ENCODE measurements at places on chromosomes 1 and 21.

DNA sequence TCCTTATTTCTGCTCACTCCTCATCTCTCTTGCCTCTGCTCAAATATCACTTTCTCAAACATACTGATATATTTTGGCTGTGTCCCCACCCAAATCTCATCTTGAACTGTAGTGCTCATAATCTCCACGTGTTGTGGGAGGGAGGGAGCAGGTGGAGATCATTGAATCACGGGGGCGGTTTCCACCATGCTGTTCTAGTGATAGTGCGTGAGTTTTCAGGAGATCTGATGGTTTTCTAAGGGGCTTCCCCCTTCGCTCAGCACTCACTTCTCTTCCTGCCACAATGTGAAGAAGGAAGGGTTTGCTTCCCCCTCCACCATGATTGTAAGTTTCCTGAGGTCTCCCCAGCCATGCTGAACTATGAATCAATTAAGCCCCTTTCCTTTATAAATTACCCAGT, 26.6 kb downstream of the ZBTB8OS start:
- no peak overlapping the region for H3K27ac ChIP-seq
- peaks cover 41% of the 10 kb centered on the region for H3K36me3 ChIP-seq
- no peak for DNase-seq
- no peak overlapping the region for H3K4me3 ChIP-seq

- peaks cover 11% of the 10 kb centered on the region for H3K4me1 ChIP-seq
- DNase-seq, result no peak
- H3K27ac ChIP-seq, result no peak overlapping the region
- H3K27me3 ChIP-seq, result no peaks in the 10 kb centered on the region
- H3K4me3 ChIP-seq, result no peak overlapping the region
Measured at GRCh38 chr1:59442492-59442891, 145.6 kb downstream of the FGGY start.

DNA sequence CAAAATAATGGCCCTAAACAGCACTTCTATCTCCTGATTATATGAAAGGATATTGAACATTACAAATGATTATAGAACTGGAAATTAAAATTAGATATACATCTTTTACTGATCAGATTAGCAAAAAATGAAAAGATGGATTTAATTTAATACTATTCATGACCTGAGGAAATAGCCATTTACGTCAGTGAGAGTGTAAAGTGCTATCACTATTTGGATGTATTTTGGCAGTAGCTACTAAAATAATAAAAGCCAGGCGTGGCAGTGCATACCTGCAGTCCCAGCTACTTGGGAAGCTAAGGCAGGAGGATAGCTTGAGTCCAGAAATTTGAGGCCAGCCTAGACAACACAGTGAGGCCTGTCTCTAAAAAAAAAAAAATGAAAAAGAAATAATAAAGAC, 5.3 kb downstream of the C4BPB start:
- no peaks in the 10 kb centered on the region for H3K27me3 ChIP-seq
- H3K4me3 ChIP-seq, result no peak overlapping the region
- H3K4me1 ChIP-seq, result no peaks in the 10 kb centered on the region
- DNase-seq, result no peak
- H3K27ac ChIP-seq, result no peak overlapping the region

GRCh38 chr1:21673277-21673780, 4.2 kb upstream of the RAP1GAP start:
- peaks cover 18% of the 10 kb centered on the region for H3K36me3 ChIP-seq
- peaks cover 39% of the 10 kb centered on the region for H3K4me1 ChIP-seq
- no peak overlapping the region for H3K4me3 ChIP-seq
- peaks cover 13% of the 10 kb centered on the region for H3K27me3 ChIP-seq
- H3K27ac ChIP-seq, result peak overlapping the region; percentile 31

DNA sequence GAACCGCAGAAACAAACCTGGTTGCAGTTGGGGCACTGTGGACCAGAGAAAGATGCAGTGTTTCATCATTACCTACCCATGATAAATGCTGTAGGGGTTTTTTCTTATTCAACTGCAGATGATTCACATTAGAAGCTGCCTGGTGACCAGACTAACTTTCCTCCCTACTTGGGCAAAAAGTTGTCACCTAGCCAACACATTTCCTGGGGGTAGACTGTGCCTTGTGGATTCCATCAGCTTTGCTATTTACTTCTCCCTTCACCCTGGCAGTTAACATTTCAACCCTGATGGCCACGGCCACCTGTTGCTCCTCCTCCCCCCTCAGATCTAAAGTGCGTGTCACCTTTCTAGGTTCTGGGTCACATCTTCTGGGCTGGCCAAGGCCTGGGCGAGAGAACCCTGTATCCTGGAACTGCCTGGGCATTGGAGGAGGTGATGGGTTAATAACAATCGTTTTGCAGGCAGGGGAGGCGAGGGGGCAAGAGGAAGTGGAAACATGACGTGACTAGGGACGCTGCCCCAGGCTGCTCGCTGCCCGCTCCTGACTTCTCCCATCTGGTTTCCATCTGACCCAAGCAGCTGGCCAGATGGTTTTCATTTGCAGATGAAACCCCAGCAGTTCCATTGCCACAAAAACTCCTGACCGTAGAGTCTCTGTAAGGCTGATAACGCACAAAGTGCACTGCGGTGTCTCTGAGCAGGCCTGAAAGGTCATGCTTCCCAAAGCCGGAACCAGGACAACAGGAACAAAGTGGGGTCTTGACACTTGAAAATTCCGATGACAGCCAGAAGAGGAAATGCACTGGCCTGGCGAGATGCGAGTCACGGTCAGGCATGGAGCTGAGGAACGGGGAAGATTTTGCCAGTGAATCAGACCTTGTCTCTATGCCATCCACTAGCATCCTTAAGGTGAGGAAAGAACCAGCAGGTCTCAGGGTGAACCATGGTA, 36.6 kb downstream of the CAPZB start:
- peaks cover 79% of the 10 kb centered on the region for H3K4me1 ChIP-seq
- H3K27me3 ChIP-seq, result no peaks in the 10 kb centered on the region
- H3K36me3 ChIP-seq, result no peaks in the 10 kb centered on the region
- no peak for DNase-seq

- H3K4me1 ChIP-seq, result no peaks in the 10 kb centered on the region
- DNase-seq, result no peak
- no peaks in the 10 kb centered on the region for H3K36me3 ChIP-seq
- H3K27me3 ChIP-seq, result no peaks in the 10 kb centered on the region
- H3K4me3 ChIP-seq, result no peak overlapping the region
- no peak overlapping the region for H3K27ac ChIP-seq
Measured at GRCh38 chr1:236081546-236082227, 16.8 kb upstream of the NID1 start.

DNA sequence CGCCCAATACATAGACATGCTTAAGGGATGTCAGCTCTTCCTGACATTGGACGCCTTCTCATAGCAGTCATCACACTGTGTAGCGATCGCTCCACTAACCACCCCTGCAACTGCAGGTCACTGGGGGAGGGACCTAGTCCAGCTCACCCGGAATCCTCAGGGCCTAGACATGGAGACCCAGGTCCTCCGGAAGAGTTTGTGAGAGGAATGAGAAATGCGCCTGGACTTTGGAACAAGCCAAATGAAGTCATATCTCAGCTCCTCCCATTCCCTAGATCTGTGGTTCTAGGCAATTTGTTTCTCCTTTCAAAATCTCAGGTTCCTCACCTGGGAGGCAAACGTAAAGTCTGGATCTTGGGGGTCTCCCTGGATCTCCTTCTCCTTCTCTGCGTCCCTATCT, 253.3 kb downstream of the KAZN start:
- no peaks in the 10 kb centered on the region for H3K27me3 ChIP-seq
- H3K4me3 ChIP-seq, result no peak overlapping the region
- H3K36me3 ChIP-seq, result no peaks in the 10 kb centered on the region
- H3K27ac ChIP-seq, result no peak overlapping the region

- H3K27ac ChIP-seq, result no peak overlapping the region
- no peak for DNase-seq
- H3K27me3 ChIP-seq, result peaks cover 4% of the 10 kb centered on the region
- H3K4me1 ChIP-seq, result peaks cover 6% of the 10 kb centered on the region
- H3K36me3 ChIP-seq, result no peaks in the 10 kb centered on the region
- peak overlapping the region; percentile 64 for H3K4me3 ChIP-seq
Measured at GRCh38 chr1:207644166-207644851, 624 bp upstream of the CR1L start.

- no peaks in the 10 kb centered on the region for H3K36me3 ChIP-seq
- H3K4me1 ChIP-seq, result peaks cover 57% of the 10 kb centered on the region
- H3K27me3 ChIP-seq, result no peaks in the 10 kb centered on the region
Measured at GRCh38 chr21:15058854-15059263, 5.9 kb downstream of the NRIP1 start.

DNA sequence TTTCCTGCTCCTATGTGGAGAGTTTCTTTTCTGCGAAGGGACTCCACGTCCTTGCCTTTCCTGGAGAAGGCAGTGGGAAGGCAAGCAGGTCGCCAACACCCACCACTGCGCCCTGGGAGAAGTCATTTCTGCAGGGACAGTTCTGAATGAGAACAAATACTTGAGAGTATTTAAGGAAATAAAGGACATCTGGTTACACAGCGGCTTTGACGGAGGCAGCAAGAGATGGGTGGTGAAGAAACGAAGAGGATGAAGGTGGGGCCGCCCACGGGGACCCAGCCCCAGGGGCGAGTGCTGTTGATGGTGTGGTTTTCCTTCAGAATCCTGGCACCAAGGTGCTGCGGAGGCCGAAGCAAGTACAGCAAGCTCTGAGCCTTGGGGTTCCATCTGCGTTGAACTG, 75.5 kb downstream of the PSMG1 start:
- peaks cover 4% of the 10 kb centered on the region for H3K4me1 ChIP-seq
- no peak overlapping the region for H3K4me3 ChIP-seq
- H3K27ac ChIP-seq, result no peak overlapping the region
- H3K36me3 ChIP-seq, result no peaks in the 10 kb centered on the region
- no peak for DNase-seq
- H3K27me3 ChIP-seq, result no peaks in the 10 kb centered on the region

- peak overlapping the region; percentile 41 for H3K4me3 ChIP-seq
- peak overlapping the region; percentile 80 for H3K27ac ChIP-seq
- peaks cover 4% of the 10 kb centered on the region for H3K4me1 ChIP-seq
- no peaks in the 10 kb centered on the region for H3K27me3 ChIP-seq
- no peaks in the 10 kb centered on the region for H3K36me3 ChIP-seq
Measured at GRCh38 chr1:183589874-183590243, 400 bp downstream of the NCF2 start.

- DNase-seq, result no peak
- H3K36me3 ChIP-seq, result no peaks in the 10 kb centered on the region
- peak overlapping the region; percentile 90 for H3K27ac ChIP-seq
Measured at GRCh38 chr1:1892079-1892762, 1.3 kb upstream of the GNB1 start.

GRCh38 chr1:248736977-248737376, 18.6 kb downstream of the LYPD8 start:
- H3K36me3 ChIP-seq, result no peaks in the 10 kb centered on the region
- peak; percentile 34 for DNase-seq
- H3K27me3 ChIP-seq, result no peaks in the 10 kb centered on the region

GRCh38 chr1:194268839-194269238, 1082.4 kb upstream of the B3GALT2 start:
- no peaks in the 10 kb centered on the region for H3K4me1 ChIP-seq
- H3K36me3 ChIP-seq, result no peaks in the 10 kb centered on the region
- H3K27ac ChIP-seq, result no peak overlapping the region
- no peak for DNase-seq
- no peaks in the 10 kb centered on the region for H3K27me3 ChIP-seq

DNA sequence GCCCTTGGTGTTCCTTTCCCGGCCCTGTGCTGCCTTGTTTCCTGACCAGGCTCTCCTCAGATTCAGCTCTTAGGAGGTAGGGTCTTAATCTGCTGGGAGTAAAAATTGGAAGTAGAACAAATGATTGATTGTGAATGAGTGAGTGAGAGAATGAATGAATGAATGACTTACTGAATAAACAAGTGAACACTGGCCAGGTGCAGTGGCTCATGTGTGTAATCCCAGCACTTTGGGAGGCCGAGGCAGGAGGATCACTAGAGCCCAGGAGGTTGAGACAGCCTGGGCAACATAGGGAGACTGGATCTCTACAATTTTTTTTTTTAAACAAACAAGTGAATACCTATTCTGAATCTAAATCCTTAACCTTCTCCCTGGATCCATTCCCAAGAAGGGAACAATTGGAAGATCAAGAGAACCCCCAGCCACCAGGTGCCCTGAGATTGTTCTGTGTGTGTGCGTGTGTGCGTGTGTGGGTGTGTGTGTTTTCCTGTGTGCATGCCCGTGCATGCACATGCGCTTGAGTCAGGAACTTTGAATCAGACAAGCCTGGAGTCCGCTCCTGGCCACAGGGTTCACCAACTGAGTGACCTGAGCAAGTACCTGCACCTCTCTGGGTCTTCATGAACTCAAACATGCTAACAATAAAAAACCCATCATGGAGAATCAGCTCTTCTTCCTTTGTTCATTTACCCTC, 24.3 kb upstream of the CITED4 start:
- no peak overlapping the region for H3K4me3 ChIP-seq
- H3K36me3 ChIP-seq, result no peaks in the 10 kb centered on the region
- DNase-seq, result no peak

GRCh38 chr1:194857413-194857812, 1671.0 kb upstream of the B3GALT2 start:
- no peak overlapping the region for H3K27ac ChIP-seq
- no peaks in the 10 kb centered on the region for H3K4me1 ChIP-seq
- DNase-seq, result no peak
- no peaks in the 10 kb centered on the region for H3K27me3 ChIP-seq
- no peaks in the 10 kb centered on the region for H3K36me3 ChIP-seq

- no peaks in the 10 kb centered on the region for H3K4me1 ChIP-seq
- H3K4me3 ChIP-seq, result no peak overlapping the region
- no peak for DNase-seq
- H3K36me3 ChIP-seq, result no peaks in the 10 kb centered on the region
Measured at GRCh38 chr1:238488401-238488800, 597.7 kb upstream of the ZP4 start.

- H3K27ac ChIP-seq, result no peak overlapping the region
- H3K4me3 ChIP-seq, result no peak overlapping the region
- no peak for DNase-seq
Measured at GRCh38 chr21:34182436-34182835, 109.1 kb downstream of the MRPS6 start.

- H3K27ac ChIP-seq, result peak overlapping the region; percentile 34
- DNase-seq, result no peak
- H3K27me3 ChIP-seq, result no peaks in the 10 kb centered on the region
Measured at GRCh38 chr1:111656086-111657017, 36.8 kb downstream of the RAP1A start.

DNA sequence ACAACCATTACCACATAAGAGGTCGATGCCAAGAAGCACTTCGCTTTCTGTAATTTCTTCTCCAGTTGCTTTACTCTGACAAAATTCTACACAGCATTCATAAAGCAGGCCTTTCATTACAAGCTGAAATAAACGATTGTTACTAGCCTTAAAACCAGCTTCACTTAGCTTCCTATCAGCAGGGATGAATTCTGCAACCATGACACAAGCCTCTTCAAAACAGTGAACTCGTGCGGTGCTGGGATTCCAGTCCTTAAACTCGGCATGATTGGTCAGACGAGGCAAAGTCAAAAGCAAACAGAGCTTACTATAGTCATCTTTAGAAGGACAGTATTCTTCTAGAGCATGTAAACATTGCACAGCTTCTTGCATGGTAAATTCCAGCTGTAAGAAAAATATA, 30.6 kb downstream of the WDR47 start:
- H3K36me3 ChIP-seq, result peaks cover 52% of the 10 kb centered on the region
- no peaks in the 10 kb centered on the region for H3K4me1 ChIP-seq
- no peak overlapping the region for H3K4me3 ChIP-seq

- no peak overlapping the region for H3K27ac ChIP-seq
- peaks cover 2% of the 10 kb centered on the region for H3K4me1 ChIP-seq
- DNase-seq, result no peak
- H3K27me3 ChIP-seq, result no peaks in the 10 kb centered on the region
- H3K36me3 ChIP-seq, result no peaks in the 10 kb centered on the region
Measured at GRCh38 chr1:96558635-96559034, 162.9 kb upstream of the PTBP2 start.

Data from upper lobe of right lung (tissue), 1 donor.